ENCODE measurements at places on chromosomes 3 and 15.

- no peak for DNase-seq
These were observed 35.1 kb downstream of the APBA2 start for GRCh38 chr15:28920781-28921331.

DNA sequence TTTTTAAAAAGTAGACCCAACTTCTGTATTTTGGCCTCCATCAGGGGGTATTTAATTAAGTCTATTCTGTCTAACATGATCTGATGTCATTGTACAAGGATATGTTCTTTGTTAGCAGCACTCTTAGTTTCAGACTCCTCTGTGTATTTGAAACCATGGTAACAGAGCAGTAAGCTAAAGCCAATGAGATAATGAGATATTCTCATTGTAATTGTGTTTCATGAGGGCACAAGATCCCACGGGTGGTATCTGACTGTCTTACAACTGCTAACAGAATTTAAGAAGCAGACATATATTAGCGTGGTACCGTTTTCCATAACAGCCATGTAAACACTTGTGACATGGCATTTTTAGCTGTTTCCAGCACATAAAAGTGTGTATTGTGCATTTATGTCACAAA, 251.2 kb upstream of the VEPH1 start:
- no peak for DNase-seq

DNA sequence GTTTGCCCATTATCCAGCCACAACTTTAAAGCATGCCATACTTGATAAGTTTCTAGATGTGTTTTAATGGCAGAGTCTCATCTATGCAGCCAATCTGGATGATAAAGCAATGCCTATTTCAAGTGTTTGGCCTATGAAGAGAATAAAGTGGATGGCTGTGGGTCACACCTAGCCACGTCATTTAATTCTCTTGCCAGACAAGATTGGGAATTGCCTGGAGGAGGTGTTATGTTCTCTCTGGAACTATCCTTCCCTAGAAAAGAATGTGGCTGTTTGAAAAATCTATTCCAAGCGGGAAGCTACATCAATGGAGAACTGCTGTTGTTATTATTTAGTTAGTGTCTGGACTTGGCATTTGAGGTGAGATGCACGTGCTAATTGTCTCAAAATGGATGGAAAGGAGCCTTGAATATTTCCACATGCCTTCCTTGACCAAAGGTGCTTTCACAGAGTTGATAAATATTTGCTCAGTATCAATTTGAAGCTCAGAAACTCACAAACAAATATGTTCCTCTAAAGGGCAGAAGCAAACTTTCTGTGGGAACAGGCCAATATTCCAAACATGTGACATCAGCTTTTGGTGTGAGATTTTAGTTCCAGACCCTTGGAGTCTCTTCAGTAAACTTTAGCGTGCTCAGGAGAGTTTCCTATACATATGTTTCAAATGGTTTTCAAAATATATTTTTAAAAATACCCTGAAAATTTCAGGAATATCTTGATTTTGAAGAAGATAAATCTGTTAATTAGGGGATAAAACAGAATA, 510.6 kb upstream of the SGO1 start:
- DNase-seq: no peak

- DNase-seq: no peak
These were observed 219.9 kb downstream of the TCF12 start for GRCh38 chr15:57138349-57138788.

GRCh38 chr3:46717447-46718231, at the start of gene PRSS50:
TSS of gene PRSS50 (minus strand) at chr3:46717869. CDS start at chr3:46717824, 45 bp downstream.
- DNase-seq: no peak

GRCh38 chr15:82139823-82140268, 94.0 kb upstream of the MEX3B start:
- DNase-seq: no peak

DNA sequence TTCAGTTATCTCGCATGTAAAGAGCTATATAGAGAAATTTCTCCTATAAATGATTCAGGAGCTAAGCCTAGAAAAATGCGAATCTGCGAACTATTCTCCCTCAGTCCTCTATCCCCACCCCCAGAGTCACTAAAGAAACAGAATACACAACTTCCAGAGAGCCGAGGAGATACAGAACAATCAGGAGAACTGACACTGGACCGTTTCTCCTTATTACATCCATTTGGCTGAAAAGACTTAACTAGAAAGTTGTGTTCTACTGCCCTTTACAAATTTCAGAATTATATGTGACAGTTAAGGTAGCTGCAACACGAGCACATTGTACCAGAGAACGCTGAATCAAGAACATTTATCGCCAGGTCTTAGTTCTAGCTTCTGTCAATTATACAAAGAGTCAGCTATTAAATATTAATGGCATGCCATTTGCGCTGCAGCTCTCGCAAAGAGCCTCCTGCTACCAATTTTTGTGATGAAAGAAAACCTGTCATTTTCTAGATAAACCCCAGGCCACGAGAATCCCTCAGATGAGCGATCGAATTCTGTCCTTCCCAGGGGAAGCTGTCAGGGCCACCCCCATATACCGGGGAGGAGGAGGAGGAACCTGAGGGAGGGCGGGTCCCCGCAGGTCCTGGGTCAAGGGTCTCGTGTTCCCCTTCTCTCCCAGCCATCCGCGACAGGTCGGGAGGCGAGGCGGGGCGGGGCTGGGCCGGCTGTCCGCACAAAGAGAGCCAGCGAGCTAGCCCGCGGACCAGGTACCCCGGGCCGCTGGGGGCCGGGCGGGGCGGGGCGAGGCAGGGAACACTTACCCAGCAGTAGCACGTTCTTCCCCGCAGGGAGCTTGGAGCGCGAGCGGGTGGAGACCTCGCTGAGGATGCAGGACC, 878 bp downstream of the DYNC1LI1 start:
- no peak for DNase-seq

GRCh38 chr3:128597900-128598299, 52.7 kb downstream of the RPN1 start:
- no peak for DNase-seq

GRCh38 chr15:58762731-58763130, 8.4 kb upstream of the MINDY2 start:
- DNase-seq: no peak

DNA sequence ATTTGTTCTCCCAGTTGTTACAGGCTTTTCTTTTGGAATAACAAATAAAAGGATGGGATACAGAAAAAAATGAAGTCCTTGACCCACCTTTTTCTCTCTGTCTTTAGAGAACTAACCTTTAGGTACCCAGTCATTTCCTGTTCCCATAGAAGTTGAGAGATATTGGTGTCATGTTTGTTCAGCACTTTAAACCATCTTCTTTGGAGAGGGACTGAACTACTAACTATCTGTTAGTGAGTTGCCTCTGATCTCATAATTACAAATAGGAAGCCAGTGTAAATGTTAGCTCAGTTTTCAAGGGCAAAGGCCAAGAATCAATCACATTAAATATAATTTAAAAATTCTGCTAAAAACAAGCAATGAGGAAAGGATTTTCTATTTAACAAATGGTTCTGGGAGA, 72.9 kb upstream of the DCBLD2 start:
- DNase-seq: no peak

DNA sequence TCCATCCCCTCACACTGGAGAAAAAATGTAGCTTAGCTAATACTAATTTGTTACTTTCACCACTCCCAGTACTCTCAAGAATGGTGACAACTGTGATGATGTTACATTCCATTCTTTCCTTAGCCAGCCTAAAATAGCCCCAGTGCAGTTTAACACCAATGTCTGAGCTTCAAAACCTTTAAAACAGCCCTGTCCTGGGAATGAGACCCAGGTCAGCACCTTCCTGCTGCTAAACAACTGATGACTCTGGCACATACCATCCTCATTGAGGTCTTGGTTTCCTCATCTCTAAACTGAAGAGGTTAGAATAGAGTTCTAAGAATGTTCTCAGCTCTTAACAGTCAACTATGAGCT, 3.8 kb downstream of the SCAMP2 start:
- no peak for DNase-seq

- no peak for DNase-seq
These were observed 11.2 kb downstream of the LRRK1 start for GRCh38 chr15:100930306-100930848.

- DNase-seq: no peak
These were observed 15.0 kb downstream of the SEMA3G start for GRCh38 chr3:52429779-52430415.

DNA sequence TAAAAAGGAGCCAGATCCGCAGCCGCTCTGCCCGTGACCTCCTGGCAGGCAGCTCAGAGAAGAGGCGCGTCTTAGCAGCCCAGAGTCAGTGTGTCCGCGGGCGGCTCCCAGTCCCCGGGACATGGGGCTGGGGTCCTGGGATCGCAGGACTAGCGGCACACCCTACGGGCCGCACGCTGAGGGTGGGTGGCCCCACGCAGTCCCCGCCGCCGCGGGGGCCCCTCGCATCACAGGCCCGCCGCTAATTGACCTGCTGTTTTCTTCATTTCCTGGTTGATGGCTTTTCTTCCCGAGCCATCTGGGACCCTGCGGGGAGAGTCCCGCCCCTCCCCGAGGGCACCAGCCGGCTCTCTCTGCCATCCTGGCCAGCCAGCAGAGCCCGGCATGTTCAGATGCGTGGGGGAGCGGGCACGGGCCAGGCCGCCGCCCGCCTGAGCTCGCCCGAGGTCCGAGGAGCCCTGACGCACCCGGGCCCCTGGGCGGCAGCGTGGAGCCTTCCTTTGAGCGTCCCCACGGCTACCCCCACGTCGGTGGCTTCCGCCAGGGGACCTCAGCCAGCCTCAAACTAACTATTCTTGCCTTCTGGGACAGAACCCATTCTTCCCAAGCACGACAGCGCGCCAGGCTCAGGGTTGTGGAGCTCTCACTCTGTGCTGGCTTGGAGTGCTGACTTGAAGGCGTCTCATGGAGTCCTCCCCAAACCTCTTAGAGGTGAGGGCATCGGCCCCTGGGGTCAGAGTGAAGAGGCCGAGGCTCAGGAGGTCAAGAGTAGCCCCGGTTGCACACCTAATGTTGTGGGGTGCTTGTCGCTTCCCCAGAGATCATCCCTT, 34.6 kb upstream of the CACNA2D3 start:
- no peak for DNase-seq

DNA sequence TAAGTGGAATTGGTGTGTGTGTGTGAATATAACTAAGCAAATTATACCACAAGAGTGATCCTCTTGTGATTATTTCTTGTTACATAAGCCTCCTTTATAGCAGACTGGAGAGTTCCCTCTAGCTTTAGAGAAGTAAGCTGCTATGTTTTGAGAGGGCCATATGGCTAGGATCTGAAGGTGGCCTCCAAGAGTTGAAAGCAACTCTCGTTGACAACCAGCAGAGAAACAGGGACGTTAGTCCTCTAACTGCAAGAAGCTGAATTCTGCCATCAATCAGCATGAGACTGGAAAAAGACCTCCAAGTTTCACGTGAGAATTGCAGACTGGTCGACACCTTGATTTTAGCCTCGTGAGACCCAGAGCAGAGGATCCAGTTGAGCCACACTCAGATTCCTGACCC, 278.5 kb upstream of the ZNF717 start:
- DNase-seq: no peak

DNA sequence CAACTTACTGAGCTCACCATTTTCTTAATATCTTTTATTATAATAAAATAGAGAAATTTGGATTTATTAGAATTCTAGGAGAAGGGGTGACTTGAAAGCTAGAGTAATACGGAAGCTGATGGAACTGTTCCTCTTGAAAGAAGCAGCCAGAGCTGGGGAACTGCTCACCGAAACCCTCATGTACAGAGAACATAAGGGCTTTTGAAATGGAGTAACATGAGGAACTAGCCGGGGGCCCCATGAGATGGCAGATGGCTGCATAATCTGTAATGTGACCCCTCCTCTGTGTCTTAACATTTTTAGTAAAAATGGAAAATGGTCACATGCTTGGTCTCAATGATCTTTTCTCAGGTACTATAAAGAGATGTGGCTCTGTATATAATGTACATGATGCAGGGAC, 15.7 kb upstream of the DYNC1LI1 start:
- no peak for DNase-seq

- no peak for DNase-seq
These were observed 11.7 kb downstream of the NKTR start for GRCh38 chr3:42612217-42612616.

DNA sequence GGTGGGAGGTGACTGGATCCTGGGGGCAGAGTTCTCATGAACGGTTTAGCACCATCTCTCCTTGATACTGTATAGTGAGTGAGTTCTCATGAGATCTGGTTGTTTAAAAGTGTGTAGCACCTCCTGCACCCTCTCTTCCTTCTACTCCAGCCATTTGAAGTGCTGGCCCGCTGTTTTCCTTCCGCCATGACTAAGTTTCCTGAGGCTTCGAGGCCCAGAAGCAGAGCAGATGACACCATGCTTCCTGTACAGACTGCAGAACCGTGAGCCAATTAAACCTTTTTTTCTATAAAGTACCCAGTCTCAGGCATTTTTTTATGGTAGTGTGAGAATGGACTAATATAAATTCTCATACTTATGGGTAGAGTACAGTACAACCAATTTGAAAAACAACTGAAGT, 123.6 kb upstream of the BHLHE40 start:
- no peak for DNase-seq

DNA sequence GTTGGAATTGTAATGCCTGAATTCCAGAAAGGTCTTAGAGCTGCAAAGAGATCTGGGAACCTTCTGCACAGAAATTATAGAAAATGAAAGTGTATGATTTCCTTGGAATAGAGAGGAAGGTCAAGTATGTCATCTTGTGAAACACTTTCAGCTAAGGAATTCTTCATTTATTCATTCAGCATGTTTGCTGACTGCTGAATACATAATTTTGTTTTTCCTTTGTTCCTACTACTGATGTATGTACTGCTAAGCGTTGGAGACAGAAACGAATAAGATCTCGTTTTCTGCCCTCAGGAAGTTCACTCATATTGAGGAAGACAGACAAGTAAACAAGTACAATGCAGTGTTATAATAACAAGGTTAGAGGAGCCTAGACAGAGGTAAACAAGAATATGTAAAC, 14.3 kb upstream of the IL20RB start:
- DNase-seq: no peak

GRCh38 chr3:64739971-64740631, 52.3 kb upstream of the ADAMTS9 start:
- DNase-seq: no peak

- no peak for DNase-seq
These were observed 102.5 kb upstream of the UNC13C start for GRCh38 chr15:53875711-53876110.

- DNase-seq: no peak
These were observed 7.7 kb downstream of the BCL6 start for GRCh38 chr3:187737368-187738070.

DNA sequence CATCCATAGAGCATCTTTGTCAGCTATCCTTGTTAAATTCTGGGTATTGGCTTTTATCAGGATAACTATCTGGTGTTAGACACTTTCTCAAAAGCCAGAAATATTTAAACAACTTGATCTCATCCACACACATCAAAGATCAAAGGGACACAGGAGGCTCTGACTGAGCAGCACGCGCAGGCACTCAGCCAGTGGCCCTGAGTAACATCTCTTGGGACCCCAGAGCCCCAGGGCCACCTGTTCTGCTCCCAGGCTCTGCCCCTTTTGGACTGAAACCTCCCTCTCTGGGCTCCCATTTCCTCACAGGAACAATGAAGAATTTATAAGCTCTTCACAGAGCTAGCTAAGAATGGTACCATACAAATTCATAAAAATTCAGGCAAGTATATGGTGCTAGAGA, 16.1 kb downstream of the ATP10A start:
- no peak for DNase-seq
